ENCODE measurements at places on chromosomes 2 and 18.

GRCh38 chr2:71133603-71134002, 3.2 kb downstream of the MPHOSPH10 start:
- DNase-seq, result no peak

- DNase-seq, result peak; percentile 70
These were observed 626 bp upstream of the SLC1A4 start for GRCh38 chr2:64988420-64989125.

DNA sequence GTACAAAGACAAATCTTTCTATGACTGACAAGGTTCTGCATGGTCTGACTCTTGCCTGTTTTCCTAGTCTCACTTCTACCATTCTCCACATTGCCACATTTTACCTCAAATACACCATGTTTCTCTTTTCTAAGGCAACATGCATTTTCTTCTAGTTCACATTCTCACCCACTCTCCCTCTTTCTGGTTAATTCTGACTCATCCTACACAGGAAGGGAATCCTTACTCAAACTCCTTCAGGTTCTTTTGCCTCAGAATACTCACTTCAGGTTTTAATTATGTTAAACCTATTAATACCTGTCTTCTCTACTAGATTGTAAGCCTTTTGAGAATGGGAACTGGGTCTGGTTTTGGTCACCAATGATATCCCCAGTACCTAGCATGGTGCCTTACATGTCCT, 47.2 kb downstream of the MAP2 start:
- DNase-seq, result no peak

DNA sequence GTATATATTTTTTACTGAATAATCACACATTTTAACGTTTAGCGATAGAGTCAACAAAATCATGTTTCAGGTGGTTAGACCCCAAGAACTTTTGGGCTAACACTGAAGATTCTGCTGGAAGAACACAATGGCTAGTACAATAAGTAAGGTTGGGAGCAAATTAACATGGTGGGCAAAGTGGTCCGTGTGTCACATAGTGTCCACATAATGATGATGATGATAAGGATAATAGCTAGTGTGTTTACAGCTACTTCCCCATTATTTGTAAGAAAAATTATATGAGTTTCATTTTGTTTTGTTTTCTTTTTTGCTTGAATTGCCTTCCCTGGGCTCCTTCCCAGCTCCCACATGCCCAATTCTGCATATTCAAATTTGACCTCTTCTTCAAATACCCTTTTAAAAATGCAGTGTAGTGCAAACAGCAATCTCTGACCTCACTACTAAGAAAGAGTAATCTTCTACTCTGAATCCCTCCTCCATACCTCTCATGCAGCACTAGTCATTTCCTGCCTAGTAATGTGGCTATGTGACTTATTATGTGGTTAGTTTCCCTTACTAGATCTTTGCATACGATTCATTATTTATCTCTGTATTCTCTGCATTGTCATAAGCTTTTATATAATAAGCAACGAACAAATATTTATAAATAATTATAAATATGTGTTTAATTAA, 16.9 kb upstream of the VPS54 start:
- DNase-seq, result peak; percentile 68

DNA sequence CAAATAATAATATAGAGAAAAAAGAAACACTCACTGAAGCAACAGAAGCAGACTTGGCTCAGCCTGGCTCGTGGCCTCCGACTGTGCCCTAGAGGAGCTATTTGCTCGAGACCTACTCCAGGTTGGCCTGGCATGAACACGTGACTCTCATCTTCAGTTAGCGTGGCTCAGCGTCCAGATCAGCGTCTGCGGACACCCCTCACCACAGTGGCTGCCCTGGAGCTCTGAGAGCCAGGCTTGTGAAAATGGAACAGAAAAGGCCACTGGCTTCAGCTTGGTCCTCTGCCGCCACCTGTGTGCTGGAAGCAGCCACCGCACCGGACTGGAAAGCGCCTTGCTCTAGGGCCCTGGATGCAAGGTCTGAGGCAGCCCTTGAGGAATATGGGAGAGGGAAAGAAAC, 1184.0 kb upstream of the GYPC start:
- DNase-seq, result no peak

DNA sequence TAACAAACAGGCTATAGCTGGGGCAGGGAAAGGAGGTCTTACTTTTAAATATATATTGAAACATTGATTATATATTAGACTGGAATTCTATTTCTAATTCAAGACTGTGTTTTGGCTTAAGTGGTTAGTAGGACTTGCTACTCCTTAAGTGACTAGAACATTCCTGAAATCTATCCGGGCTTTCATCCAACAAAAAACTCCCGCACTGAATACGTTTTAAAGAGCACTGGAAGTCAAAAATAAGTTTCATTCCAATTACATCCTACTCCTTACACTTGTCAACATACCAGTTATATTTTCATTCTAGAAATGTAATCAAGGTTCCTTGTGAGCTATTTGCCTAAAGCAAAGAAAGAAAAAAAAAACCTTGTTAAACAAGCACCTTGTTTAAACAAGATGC, 204.6 kb downstream of the SP3 start:
- no peak for DNase-seq
